ENCODE measurements at places on chromosomes 7 and 10.

DNA sequence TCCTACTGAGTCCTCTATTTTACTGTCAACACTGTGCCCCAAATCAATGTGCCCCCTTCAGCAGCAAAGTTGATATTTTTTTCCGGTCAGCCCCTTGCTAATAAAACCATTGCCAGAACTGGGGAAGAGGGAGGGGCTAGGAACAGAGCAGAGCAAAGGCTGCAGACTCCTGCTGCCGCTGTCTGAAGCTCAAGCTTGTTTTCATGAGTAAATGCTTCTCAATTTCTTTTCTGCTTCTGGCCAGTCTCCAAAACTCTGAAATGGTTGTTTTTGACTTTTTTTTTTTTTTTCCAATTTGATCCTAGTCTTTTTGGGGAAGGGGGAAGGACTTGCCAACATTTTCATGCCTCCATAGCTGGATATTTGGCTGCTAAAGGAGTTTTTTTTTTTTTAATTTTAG lies 26.7 kb upstream of the PROSER2 start:
- DNase-seq = no peak
- no peaks in the 10 kb centered on the region for H3K36me3 ChIP-seq
- peaks cover 21% of the 10 kb centered on the region for H3K4me1 ChIP-seq
- no peak overlapping the region for H3K4me3 ChIP-seq
- H3K27ac ChIP-seq = no peak overlapping the region
- H3K27me3 ChIP-seq = no peaks in the 10 kb centered on the region

- no peak for DNase-seq
- H3K27ac ChIP-seq = no peak overlapping the region
- H3K27me3 ChIP-seq = peaks cover 12% of the 10 kb centered on the region
Measured at GRCh38 chr7:157577061-157577460, 240.3 kb downstream of the DNAJB6 start.

DNA sequence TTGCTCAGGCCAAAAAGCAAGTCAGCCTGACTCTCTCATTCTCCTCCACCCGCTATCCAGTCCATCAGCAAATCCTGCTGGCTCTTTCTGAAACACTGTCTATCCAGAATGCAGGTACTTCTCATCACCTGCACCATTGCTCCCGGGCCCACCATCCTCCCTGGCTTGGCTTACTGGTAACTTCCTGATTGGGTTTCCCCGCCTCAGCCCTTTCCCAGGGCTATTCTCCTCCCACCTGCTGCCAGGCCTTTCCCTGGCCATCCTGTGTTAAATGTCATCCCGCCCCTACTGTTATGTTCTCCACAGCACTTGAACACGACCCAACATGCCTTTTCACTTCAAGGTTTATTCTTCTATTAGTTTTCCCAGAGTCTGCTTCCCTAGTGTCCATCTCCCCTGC lies 124.0 kb downstream of the CNNM2 start:
- peaks cover 2% of the 10 kb centered on the region for H3K4me1 ChIP-seq
- H3K27ac ChIP-seq = no peak overlapping the region
- H3K4me3 ChIP-seq = no peak overlapping the region
- H3K36me3 ChIP-seq = no peaks in the 10 kb centered on the region

DNA sequence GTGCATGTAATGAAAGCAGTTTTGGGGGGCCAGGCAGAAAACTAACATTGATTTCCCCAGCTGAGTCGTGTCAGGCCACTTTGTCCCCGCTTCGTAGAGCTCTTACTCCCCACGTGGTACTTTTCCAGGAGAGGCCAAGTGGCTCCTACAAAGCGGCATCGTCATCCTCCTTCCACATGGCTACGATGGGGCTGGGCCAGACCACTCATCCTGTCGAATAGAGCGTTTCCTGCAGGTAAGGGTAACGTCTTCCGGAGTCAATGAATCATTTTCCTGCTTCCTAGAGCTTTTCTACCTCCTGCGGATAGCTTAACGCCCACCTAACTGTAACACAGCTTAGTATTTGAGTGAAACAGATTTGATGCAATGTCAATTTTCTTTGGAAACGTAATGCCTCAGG lies 21.7 kb upstream of the SEC61A2 start:
- no peak overlapping the region for H3K27ac ChIP-seq
- no peak for DNase-seq
- H3K4me3 ChIP-seq = no peak overlapping the region
- no peaks in the 10 kb centered on the region for H3K27me3 ChIP-seq
- H3K36me3 ChIP-seq = peaks cover 73% of the 10 kb centered on the region
